Activated T-helper 17 cell treated with anti-CD3 and anti-CD28 coated beads, Interleukin-2, amount 50 U/mL, for 72 hours (primary cell): ENCODE measurements at places on chromosomes 13 and 19. TPM values are rescaled to one million over a fixed set of nuclear protein-coding genes. Genes with fewer than 3 reads are reported as not detected.

Gene SMIM44
- not detected for total RNA-seq

Gene TSKS
- 0.32 TPM for total RNA-seq

- no peak overlapping the region for H3K4me3 ChIP-seq
- no peak for ATAC-seq
- no peaks in the 10 kb centered on the region for H3K36me3 ChIP-seq
- H3K27me3 ChIP-seq, result no peaks in the 10 kb centered on the region
Observed at GRCh38 chr13:59701261-59701660, 462.5 kb downstream of the DIAPH3 start.

- H3K36me3 ChIP-seq, result peaks cover 9% of the 10 kb centered on the region
- no peak overlapping the region for H3K27ac ChIP-seq
- ATAC-seq, result no peak
- H3K4me1 ChIP-seq, result peaks cover 21% of the 10 kb centered on the region
Observed at GRCh38 chr19:51093101-51093500, 10.4 kb upstream of the KLK14 start.

- no peaks in the 10 kb centered on the region for H3K4me1 ChIP-seq
- no peak overlapping the region for H3K27ac ChIP-seq
- peaks cover 8% of the 10 kb centered on the region for H3K27me3 ChIP-seq
- no peak overlapping the region for H3K4me3 ChIP-seq
- ATAC-seq, result no peak
- no peaks in the 10 kb centered on the region for H3K36me3 ChIP-seq
Observed at GRCh38 chr13:34748073-34748472, 194.0 kb upstream of the NBEA start.

DNA sequence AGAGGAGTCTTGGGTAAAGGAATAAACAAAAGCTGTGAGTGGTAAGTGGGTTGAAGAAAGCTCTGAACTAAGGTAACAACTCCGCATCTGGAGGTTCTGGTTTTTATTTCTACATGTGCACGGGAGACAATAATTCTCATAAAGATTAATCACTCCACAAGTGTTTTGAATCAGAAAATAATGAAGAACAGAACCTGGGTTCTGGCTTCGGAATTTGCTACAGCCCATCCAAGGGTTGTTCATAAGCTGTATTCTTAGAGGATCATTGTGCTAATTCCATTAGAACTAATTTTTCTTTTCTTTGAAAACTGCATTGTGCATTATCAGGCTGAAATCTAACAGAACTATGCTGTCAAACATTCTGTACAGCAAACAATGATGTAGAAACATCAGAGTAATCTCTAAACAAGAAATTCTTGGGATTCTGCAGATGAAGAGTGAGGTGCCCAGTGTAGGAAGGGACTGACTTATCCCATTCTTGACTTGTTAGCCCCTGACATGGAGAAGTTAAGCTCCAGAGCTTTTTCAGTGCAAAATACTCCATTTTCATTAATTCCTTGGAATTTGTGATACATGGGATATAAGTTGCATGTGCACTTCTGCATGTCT is 368.2 kb downstream of the COG6 start:
- no peaks in the 10 kb centered on the region for H3K36me3 ChIP-seq
- no peaks in the 10 kb centered on the region for H3K27me3 ChIP-seq
- no peak for ATAC-seq

Gene CD177
- not detected for total RNA-seq

DNA sequence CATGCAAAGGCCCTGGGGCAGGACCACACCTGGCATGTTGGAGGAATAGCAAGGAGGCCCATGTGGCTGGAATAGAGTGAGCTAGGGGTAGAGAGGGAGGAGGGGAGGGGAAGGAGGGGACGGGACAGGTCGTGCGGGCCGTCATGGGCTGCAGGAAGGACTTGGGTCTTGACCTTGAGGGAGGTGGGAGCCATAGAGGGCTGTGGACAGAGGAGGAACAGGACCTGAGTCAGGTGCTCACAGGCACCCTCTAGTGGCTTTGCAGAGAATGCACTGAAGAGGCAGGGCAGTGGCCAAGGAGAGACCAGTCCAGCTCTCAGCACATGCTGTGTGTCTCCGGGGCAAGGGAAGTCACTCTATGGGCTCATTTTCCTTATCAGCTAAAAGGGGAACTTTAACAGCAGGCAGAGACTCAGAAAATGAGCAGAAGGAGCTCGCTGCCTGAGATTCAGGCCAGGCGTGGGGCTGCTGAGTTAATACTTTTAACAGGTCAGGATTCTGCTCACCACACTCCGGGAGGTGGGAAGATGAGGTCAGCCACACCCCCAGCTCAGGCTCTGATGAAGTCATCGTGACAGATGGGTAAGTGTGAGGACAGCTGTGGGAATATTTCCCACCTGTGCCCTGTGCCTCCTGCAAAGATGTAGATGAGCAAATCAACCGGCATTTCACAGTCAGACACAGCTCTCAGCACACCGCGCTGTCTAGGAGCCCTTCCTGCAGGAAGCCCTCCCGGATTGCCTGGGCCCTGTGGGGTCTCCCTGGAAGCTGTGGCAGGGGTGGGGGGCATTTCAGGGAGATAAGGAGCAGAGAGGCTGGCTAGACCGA is 6.0 kb upstream of the TNFAIP8L1 start:
- no peaks in the 10 kb centered on the region for H3K36me3 ChIP-seq
- H3K27me3 ChIP-seq, result no peaks in the 10 kb centered on the region
- peak overlapping the region; percentile 13 for H3K4me3 ChIP-seq
- H3K4me1 ChIP-seq, result peaks cover 5% of the 10 kb centered on the region
- peak overlapping the region; percentile 3 for H3K27ac ChIP-seq

GRCh38 chr13:74820809-74821208 is 661.2 kb downstream of the TBC1D4 start:
- H3K36me3 ChIP-seq, result no peaks in the 10 kb centered on the region
- ATAC-seq, result no peak
- no peaks in the 10 kb centered on the region for H3K27me3 ChIP-seq

DNA sequence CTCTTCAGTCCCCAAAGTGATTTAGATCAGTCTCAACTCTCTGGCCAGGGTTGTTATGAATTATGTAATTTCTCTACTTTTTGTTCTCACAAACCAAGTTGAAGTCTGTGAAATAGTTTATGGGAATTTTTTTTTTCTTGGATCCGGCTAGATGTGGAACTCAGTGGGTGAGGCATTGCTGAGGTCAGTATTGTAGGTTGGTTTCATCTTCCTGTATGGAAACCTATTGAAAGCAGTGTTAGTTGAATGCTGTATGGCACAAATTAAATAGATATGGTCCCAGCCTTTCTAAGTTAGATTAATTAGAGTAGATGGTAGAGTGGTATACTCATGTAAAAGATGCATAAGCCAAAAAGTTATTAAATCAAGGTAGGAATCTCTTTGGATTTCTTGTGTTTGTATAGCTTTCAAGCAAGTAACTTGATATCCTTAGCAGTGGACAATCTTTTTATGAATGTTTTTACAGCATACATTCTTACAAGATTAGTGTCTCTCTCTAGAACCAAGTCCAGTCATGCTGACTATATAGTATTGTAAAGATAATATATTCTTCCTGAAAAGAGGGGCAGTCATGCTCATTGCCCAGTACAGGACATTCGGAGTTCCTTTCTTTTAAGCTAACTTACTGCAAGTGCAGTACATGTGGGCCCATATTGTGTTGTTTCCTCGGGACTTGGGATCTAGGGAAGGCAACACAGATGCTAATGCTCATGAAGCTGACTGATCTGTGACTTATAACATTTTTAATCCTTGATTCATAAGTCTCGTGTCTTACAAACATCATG is 2541.1 kb downstream of the PCDH9 start:
- no peaks in the 10 kb centered on the region for H3K4me1 ChIP-seq
- no peaks in the 10 kb centered on the region for H3K27me3 ChIP-seq
- ATAC-seq, result no peak
- H3K27ac ChIP-seq, result no peak overlapping the region

GRCh38 chr13:76286178-76286577 is 600.0 kb downstream of the KCTD12 start:
- H3K4me1 ChIP-seq, result no peaks in the 10 kb centered on the region
- no peaks in the 10 kb centered on the region for H3K27me3 ChIP-seq
- H3K27ac ChIP-seq, result no peak overlapping the region
- H3K36me3 ChIP-seq, result no peaks in the 10 kb centered on the region
